ENCODE measurements at places on chromosomes 2 and 18. TPM values are rescaled to one million over a fixed set of nuclear protein-coding genes. Genes with fewer than 3 reads are reported as not detected.

KCNJ13 gene
- total RNA-seq, result not detected

EDAR gene
- total RNA-seq, result not detected

ACADL gene
- 0.26 TPM for total RNA-seq

GPATCH11 gene
- 3.7 TPM for total RNA-seq

GPBAR1 gene
- not detected for total RNA-seq

TMEM169 gene
- total RNA-seq, result 0.26 TPM

CD226 gene
- total RNA-seq, result 0.34 TPM

SCYGR7 gene
- not detected for total RNA-seq
